Right renal cortex interstitium (tissue), 3 donors: ENCODE measurements at places on chromosomes 6 and 20. TPM values are rescaled to one million over a fixed set of nuclear protein-coding genes. Genes with fewer than 3 reads are reported as not detected.

SPDEF gene
- 0.08 TPM for polyA plus RNA-seq

C6orf58 gene
- 2.1 TPM for polyA plus RNA-seq

DNA sequence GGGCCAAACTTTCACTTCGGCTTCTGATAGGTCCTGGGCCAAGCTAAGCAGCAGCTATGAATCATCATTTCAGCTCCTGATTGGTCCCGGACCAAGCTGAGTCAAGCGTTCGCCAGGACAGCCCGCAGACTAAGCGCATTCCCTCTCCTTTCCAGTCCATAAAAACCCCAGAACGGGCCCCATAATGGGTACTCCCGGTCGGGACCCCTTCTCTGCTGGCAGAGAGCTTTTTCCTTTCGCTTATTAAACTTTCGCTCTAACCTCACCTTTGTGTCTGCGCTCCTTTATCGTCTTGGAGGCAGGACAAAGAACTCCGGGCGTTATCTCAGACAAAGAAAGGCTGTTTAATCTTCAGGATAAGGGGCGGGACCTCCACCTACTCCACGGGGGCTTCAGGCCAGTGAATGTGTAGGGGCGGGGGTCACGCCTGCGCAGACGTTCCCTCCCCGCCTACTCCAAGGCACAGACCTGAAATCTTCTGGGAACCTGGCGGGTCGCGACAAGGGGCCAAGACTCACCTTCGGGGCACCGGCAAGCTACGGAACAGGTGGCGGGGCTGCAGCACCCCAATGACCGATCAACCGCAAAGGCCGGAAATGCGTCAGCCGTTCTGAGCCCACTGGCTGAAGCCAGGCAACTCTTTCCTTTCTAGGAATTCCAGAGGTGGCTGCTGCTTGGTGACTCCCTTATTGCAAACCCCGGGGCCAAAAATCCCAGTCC, at the start of gene ZSCAN31:
Gene ZSCAN31 (minus strand): TSS at position 585 of the 720 bp plus-strand sequence. CDS start 6,465 bp downstream, outside the sequence.
- peak; percentile 98 for DNase-seq

DNA sequence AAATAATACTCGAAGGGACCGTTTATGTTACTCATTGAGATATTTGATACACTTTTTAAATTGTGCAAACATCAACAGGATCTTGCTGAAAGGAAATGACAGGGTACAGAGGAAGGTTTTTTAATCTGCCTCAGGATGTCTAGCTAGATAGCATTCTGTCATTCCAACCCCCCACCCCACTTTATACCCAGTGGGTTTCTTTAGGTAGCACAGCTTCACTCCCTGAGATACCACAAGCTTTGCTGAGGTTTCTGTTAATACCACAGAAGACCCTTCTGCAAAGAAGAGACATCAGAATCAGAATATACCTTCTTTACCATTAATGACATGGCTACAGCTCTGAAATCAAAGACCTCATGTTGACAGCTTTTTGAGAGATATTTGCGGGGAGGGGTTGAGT, 1.3 kb downstream of the PHACTR2 start:
- no peak for DNase-seq

DNA sequence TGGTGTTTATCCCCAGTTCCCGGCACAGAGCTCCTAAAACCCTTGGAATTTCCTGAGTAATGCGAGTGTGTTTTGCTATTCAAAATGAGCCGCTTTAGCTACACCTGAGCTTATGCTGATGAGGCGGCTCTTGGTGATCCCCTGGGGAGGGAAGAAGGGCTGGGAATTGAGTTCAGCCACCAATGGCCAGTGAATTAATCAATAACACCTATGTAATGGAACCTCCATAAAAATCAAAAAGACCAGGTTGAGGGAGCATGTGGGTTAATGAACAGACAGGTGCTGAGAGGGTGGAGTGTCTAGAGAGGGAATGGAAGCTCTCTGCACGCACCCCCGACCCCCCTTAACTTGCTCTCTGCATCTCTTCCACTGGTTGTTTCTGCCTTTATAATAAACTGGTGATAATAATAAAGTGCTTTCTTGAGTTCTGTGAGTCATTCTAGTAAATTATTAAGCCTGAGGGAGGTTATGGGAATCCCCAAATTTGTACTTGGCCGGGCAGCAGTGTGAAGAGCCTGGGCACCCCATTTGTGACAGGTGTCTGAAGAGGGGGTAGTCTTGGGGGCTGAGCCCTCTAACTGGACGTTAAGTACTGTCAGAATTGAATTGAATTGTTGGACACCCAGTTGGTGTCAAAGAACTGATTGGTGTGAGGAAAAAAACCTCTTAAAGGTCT, 24.6 kb upstream of the SERPINB1 start:
- DNase-seq: no peak

DNA sequence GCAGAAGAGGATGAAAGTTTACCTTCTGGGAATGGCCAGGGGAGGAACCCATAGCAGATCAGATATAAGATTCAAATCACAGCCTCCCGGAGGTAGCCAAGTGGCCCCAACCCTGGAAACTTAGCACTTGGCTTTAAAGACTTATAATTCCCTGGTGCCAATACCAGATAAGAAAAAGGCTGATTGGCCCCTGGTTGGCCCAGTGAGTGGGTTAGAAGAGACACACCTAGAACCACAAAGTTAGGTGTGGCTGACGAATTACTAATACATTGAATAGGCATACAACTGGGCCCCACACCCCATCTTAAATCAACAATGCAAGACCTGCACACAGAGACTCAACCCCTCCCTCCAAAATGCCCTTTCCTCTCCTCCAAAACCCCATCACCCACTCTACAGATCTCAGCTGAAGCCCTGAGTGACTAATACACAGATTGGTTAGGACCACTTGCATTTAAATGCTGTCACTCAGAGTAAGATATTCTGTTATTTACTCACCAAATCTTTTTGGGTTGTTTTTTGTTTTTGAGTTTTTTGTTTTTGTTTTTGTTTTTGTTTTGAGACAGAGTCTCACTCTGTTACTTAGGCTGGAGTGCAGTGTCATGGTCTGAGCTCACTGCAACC, 315.4 kb upstream of the JARID2 start:
- DNase-seq: no peak

TRIM10 gene
- polyA plus RNA-seq: 0.36 TPM
